K562 (cell line): ENCODE measurements at places on chromosomes 3 and 15.

GRCh38 chr15:91787198-91787597 is 66.3 kb upstream of the SLCO3A1 start:
- DNase-seq = no peak

DNA sequence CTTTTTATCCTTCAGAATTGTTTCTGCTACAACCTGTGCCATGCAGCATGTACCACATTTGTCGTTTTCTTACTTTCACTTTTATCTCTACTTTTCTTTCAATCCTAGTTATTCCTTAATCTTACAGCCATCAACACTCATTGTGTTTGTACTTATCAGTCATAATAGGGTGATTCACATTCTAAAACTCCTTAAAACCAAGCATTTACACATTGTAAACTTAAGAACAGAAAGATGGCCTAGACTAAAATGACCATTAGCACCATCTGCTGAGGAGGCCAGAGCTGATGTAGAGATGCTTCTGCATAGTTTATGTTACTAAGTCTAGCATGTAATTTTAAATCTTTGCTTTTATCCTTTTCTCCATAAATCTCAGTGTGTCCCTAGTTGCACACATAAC is 25.5 kb downstream of the EIF2AK4 start:
- DNase-seq = no peak

GRCh38 chr3:150079029-150079739 is 108.5 kb upstream of the PFN2 start:
- no peak for DNase-seq

DNA sequence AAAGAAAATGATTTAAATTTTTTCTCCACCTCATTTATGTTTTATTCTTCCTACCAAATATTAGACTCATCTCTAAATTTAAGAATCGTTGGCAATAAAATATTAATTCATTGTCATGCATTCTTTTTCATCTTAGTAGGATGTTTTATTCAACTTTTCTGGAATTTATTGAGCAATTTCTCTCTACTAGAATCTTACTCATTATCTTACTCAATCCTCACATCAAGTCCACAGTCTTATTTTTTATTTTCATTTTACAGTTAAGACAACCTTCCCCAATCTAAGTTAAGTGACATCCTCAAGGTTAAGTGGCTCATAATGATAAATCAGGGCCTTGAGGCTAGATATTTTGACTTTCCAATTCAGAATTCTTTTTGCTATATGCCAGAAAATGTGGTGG is 15.9 kb upstream of the ALDH1A2 start:
- no peak for DNase-seq

DNA sequence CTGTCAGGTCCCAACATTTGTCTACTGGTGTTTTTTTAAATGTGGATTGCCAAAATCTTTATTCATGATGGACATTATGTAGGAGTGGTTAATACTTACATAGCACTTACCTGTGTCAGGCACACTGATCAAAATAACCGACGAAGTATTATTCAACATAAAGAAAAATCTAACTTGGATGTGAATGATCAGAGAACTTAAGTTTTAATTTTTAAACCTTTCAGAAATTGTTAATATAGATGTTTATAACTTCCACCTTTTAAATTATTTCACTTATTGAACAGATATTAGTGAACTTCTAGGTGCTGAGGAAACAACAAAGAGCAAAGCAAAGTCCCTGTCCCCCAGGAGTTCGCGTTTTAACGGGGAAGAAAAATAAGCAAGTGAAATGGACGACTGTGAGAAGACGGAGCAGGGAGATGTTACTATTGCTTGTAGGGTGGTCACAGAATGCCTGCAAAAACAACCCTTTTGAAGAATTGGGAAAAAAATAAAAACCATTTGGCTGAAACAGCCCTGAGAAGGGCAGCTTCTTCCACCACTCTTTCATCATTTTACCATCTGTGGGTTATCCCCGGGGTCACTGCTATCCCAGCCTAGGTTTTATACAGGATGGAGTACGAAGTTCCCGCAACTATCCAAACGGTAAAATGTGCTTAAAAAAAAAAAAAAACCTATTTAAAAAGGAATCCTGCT is 915 bp upstream of the APH1B start:
- no peak for DNase-seq

DNA sequence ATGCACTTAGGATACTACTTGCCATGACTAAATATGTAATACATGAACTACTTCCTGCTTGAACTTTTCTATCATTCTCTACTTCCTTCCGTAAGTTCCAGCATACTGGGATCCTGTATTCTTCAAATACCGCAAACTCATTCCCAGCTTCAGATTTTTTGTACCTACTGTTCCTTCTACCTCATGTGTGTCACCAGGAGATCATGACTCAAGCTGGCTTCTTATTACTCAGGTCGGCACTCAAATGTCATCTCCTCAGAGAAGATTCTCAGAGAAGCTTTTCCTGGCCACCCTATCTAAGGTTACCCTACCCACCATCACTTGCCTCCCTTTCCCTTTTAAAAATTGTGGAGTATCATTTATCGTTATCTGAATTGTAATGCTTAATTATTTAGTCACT is 66.7 kb downstream of the RFX7 start:
- DNase-seq = no peak

- no peak for DNase-seq
These were observed 317.3 kb upstream of the WNT5A start for GRCh38 chr3:55804170-55805095.

GRCh38 chr15:80052597-80053304 is 6.7 kb upstream of the ZFAND6 start:
- DNase-seq = no peak

DNA sequence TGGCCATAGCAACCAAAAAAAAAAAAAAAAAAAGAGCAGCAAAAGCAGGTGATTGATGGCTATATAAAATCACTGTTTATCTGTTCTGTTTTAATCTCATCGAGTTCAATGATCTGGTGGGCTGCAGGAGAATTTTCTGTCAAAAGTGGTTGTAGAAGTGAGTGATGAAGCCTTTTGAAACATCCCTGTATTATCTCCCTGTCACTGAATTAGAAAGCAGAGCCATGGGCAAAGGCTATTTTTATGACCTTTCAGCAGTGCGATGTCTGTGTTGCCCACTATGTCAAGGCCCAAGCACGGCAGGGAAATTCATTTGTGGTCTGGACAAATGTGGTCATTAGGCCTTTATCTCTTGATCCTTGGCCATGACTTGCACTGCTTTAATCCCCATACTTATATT is 59.9 kb downstream of the OTOL1 start:
- DNase-seq = no peak

GRCh38 chr3:13700362-13700761 is 151.4 kb downstream of the FBLN2 start:
- peak; percentile 37 for DNase-seq

- DNase-seq = no peak
These were observed 10.3 kb downstream of the NEK11 start for GRCh38 chr3:131036986-131037385.

DNA sequence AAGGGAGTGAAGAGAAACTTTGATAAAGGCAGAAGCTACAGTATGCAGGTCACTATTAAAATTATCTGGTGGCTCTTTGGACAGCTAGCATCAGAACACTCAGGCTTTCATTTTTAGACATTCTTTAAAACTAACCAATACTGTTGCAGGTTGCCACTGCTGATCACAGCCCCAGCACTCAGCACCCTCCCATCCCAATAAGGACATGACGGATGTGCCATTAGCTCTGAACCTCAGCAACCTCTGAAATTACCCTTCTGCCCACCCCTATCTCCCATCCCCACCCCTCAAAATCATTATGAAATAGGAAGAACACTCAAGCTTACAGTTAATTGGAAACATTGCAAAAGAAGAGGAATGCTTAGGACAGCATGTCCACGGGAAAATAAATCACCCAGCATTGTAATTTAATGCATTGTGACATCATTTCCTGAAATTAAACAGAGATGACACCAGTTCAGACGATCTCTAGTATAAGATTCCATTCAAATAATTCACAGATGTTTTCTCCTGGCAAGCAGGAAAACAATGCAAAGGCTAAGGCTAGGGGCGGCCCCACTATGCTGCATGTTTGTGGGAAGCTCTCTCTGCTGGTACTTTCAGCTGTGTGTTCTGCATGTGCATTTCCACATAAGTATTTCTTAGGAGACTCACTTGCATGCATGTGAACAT is 71.6 kb downstream of the MEIS2 start:
- no peak for DNase-seq
